Activated CD8-positive, alpha-beta T cell treated with anti-CD3 and anti-CD28 coated beads for 36 hours (primary cell): ENCODE measurements at places on chromosomes 7 and 10. TPM values are rescaled to one million over a fixed set of nuclear protein-coding genes. Genes with fewer than 3 reads are reported as not detected.

LOXL4 gene
- total RNA-seq: not detected

DNA sequence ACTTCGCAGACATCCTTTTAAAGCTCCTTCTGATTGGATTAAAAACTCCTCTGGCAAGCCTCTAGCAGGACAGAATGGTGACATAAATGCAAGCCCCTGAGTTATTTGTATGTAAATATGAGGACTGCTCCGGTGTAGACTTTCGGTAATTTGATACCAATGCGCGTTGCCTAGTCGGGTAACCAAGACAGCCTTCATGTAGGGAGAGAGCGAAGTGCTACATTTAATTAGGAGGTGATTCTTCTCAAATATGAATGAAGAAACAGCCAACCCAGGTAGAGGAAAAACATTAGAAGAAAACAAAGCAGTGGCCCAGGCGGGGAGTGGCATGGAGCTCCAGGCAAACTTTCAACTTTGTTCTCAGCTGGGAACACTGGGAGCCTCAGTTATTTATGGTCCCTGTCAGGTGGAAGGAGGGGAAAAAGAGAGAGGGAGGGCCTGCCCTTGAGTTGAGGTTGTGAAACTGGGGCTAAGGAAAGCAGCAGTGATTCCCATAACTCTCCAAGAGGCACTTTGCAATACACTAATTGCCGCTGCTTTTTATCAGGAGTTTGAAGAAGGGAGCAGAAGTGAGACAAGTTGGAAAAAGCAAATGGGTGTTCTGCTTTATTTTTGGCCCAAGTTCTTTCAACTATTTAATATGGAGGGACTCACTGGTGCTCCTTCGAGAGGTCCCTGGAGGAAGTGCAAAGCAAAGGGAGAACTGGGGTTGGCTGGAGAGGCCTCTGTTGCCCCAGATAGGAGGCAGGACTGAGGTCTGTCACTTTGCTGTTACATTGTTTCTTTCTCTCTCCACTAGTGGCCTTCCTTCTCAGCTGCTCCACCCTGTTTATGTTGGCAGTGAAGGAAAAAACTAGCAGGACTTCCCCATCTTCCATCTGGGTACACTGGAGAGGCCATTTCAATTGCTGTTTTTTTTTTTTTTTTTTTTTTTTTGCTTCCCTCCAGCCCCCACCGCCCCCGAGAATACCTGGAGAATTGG is 234.6 kb upstream of the CCDC6 start:
- H3K27me3 ChIP-seq: no peaks in the 10 kb centered on the region
- no peaks in the 10 kb centered on the region for H3K4me1 ChIP-seq
- DNase-seq: no peak
- H3K4me3 ChIP-seq: no peak overlapping the region
- H3K36me3 ChIP-seq: no peaks in the 10 kb centered on the region

SLIT1 gene
- total RNA-seq: 0.34 TPM

DNA sequence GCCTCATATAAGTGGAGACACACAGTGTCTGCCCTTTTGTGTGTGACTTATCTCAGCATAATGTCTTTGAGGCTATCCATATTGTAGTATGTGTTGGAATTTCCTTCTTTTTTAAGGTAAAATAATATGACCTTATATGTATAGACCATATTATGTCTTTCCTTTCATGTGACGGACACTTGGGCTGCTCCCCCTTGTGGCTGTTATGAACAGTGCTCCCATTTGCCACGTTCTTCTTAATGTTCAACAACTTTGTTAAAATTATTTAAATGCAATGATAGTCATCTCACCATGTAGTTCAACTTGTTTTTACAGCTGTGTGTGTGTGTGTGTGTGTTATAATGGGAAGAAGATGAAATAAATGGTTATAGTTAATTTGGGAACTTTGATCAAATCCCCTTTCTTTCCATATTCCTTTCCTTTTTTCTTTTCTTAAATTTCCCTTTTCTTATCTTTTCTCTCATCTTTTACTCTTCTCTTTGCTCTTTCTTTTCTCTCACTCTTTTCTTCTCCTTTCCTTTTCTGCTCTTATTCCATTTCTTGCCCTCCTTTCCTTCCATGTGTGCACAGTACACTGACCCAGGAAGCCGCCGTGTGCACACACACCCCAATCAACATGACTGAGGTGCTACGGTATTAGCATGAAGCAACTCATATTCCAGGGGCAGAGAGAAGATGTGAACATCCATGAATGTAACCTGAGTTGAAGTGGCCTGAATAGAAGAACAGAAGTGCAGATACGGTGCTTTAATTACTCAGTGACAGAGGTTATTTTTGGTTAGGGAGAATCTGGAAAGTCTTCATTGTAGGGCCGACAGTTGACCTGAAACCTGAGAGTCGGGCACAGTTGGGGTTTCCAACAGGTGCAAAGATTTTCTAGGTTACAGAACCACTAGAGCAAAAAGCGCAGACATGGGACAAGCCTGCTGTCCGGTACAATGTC is 596.6 kb downstream of the SDK1 start:
- no peaks in the 10 kb centered on the region for H3K4me1 ChIP-seq
- no peak overlapping the region for H3K4me3 ChIP-seq
- peaks cover 1% of the 10 kb centered on the region for H3K27me3 ChIP-seq
- H3K36me3 ChIP-seq: no peaks in the 10 kb centered on the region
- H3K27ac ChIP-seq: no peak overlapping the region
- DNase-seq: peak; percentile 68

DNA sequence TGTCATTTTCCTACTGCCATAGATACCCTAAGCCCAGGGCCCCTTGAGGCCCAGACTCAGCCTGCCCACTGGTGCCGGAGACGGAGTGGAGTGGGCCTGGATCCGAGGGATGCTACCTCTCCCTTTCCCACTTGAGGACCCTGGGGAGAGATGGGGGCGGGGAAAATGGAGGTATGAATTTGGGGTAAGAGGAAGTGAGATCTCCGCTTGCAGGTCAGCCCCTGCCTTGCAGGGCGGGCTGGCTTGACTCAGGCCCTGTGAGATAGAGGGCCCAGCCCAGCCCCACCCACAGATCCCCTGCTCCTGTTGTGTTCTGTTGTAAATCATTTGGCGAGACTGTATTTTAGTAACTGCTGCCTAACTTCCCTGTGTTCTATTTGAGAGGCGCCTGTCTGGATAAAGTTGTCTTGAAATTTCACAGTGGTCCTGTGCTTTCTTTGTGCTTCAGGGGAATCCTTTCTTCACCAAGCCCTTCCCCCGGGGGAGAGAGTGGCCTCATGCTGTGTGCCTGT is 13.2 kb downstream of the YKT6 start:
- H3K36me3 ChIP-seq: peaks cover 21% of the 10 kb centered on the region
- H3K4me3 ChIP-seq: no peak overlapping the region
- no peaks in the 10 kb centered on the region for H3K4me1 ChIP-seq
- peak overlapping the region; percentile 9 for H3K27ac ChIP-seq
- H3K27me3 ChIP-seq: no peaks in the 10 kb centered on the region
- no peak for DNase-seq

PHKG1 gene
- total RNA-seq: 2.9 TPM

DNA sequence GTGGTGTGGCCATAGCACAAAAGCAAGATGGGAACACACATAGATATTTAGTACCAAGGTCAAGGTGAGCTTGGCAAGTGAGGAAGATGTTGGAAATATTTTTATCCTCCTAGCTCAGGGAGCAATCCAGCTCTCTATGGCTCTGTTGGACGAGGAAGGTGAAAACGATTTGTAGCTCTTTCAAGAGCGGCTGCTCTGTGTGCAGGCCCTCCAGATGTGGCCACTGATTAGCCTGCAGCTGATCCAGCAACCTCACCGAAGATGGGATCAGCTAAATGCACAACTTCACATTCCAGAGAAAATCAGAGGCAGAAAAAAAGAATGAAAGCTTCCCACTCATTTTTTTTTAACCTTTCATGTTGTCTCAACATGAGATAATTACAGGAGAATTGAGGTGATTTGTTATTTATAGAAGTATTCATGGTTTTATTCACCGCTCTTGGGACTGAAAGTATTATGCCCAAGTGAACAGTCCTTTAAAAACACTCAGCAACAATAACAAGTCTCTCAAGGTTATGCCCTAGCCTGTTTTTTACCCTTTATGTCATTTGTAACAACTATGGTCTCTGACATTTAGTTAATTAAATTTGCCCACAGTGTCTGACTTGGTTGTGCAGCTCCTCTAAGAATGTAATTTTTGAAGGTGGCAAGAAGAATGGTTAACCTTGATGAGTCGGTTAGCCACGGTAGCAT is 213.6 kb upstream of the ADARB2 start:
- no peak overlapping the region for H3K27ac ChIP-seq
- H3K4me1 ChIP-seq: peaks cover 2% of the 10 kb centered on the region
- H3K27me3 ChIP-seq: no peaks in the 10 kb centered on the region
- no peaks in the 10 kb centered on the region for H3K36me3 ChIP-seq
- no peak overlapping the region for H3K4me3 ChIP-seq

WEE2 gene
- not detected for total RNA-seq

CYP3A5 gene
- not detected for total RNA-seq

DNA sequence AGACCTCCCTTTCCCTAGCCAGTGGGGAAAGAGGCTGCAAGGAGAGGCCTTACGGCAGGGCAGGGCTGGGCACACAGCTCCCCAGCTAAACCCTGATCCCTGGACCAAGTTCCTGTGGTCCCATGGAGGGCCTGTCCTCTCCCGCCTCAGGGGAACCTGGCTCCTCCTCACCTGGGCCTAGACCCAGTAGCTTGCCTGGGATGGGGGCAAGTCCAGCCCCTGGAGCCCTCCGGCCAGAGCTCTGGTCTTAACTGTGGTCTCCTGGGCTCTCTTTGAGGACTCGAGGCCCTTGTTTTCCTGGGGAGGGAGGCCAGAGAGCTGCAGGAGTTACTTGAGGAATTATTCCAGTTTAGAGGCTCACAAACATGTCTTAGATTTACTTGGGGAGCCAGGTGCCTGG is 1.5 kb downstream of the ZP3 start:
- no peak overlapping the region for H3K27ac ChIP-seq
- peaks cover 2% of the 10 kb centered on the region for H3K4me1 ChIP-seq
- H3K36me3 ChIP-seq: no peaks in the 10 kb centered on the region
- peaks cover 1% of the 10 kb centered on the region for H3K27me3 ChIP-seq
- H3K4me3 ChIP-seq: no peak overlapping the region

GRCh38 chr10:69662173-69662877 is 32.3 kb downstream of the FAM241B start:
- peaks cover 8% of the 10 kb centered on the region for H3K27me3 ChIP-seq
- H3K4me1 ChIP-seq: no peaks in the 10 kb centered on the region
- H3K27ac ChIP-seq: no peak overlapping the region
- no peak for DNase-seq

- H3K27ac ChIP-seq: no peak overlapping the region
- peaks cover 2% of the 10 kb centered on the region for H3K27me3 ChIP-seq
- no peak overlapping the region for H3K4me3 ChIP-seq
- DNase-seq: no peak
- no peaks in the 10 kb centered on the region for H3K4me1 ChIP-seq
These were observed 78.9 kb upstream of the FOXK1 start for GRCh38 chr7:4602905-4603842.

PRKAR2B gene
- total RNA-seq: 1.3 TPM

DNA sequence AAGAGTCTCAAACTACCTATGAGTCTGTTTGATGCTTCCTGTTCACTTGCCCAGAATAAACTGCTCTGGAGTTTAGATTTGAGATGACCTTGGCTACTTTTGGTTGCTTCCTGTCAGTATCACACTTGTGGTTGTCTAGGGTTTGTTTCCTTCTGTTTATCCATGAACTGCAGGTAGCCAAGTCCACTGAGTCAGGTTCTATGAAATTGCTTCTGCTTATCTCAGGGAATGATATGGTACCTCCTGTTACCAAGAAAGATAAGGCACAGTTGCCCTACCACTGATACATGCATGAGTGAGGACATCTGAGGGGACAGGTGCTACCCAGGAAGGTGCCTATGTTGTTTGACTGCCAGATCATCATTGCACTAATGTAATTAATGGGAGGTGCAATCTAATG is 15.8 kb upstream of the EEPD1 start:
- DNase-seq: no peak
- H3K27ac ChIP-seq: no peak overlapping the region
- no peaks in the 10 kb centered on the region for H3K4me1 ChIP-seq
- no peaks in the 10 kb centered on the region for H3K36me3 ChIP-seq
- H3K4me3 ChIP-seq: no peak overlapping the region

- peaks cover 3% of the 10 kb centered on the region for H3K27me3 ChIP-seq
- DNase-seq: no peak
- peaks cover 2% of the 10 kb centered on the region for H3K4me1 ChIP-seq
- H3K4me3 ChIP-seq: no peak overlapping the region
- no peak overlapping the region for H3K27ac ChIP-seq
These were observed 45.0 kb upstream of the DPYSL4 start for GRCh38 chr10:132141526-132142395.

DNA sequence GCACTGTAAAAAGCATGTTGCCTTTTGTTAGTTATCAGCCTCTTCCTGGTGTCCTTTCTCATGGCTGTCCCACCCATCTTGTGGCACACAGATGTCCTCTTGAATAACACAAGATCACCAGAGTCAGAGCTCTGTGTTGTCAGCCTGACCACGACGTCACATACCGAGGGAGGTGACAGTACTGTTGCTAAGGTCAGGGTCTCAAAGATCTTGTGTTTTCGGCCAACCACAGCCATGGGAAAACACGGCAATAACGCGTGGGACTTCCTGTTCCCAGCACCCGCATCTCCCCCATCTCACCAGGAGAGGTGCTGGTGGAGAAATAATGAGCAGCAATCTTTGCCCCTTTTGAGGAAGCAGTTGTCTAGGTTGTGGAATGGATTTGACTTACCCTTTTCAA is 40.4 kb downstream of the NPVF start:
- H3K4me1 ChIP-seq: no peaks in the 10 kb centered on the region
- H3K27me3 ChIP-seq: no peaks in the 10 kb centered on the region
- H3K36me3 ChIP-seq: no peaks in the 10 kb centered on the region
- no peak overlapping the region for H3K4me3 ChIP-seq
- no peak overlapping the region for H3K27ac ChIP-seq

- DNase-seq: no peak
- H3K4me1 ChIP-seq: peaks cover 62% of the 10 kb centered on the region
- H3K27me3 ChIP-seq: no peaks in the 10 kb centered on the region
- no peak overlapping the region for H3K27ac ChIP-seq
These were observed 5.6 kb downstream of the DENND11 start for GRCh38 chr7:141696348-141696747.

DNA sequence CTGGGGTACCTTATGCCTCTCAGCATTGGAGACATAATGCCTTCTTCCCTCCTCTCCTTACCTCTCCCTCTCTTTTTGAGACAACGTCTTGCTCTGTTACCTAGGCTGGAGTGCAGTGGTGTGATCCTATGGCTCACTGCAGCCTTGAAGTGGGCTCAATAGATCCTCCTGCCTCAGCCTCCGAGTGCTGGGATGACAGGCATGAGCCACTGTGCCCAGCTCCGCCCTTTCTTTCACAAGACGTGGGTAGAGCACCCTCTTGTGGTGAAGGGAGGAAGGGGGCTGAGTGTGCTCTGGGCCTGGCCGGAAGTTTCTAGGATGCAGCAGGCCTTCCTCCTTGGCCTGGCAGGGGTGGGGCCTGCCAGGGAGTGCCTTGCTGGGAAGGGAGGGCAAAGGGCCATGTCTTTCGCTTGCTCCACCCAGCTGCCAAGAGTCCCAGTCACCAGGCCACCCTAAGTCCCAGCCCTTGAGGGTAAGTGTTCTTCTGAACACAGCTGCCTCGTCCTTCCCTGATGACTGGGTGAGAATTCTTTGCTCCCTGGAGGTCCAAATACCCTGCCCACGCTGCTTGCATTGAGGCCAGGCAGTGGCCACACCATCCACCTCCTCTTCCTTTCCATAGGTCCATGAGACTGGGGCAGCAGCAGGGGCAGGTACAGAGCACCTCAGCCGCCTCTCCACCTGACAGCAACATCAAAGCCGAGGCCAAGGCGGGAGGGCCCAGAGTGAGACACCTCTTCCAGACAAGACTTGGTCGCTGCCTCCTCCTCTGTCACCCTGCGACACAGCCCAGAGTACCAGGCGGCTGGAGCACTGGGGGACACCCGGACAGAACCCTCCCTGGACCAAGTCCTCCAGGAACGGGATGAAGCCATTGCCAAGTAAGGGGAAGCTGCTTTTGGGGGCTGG is 3.7 kb downstream of the ABHD11 start:
- H3K27me3 ChIP-seq: peaks cover 2% of the 10 kb centered on the region
- H3K36me3 ChIP-seq: peaks cover 6% of the 10 kb centered on the region
- no peak overlapping the region for H3K4me3 ChIP-seq
- peak; percentile 89 for DNase-seq
- H3K27ac ChIP-seq: peak overlapping the region; percentile 27
